ENCODE measurements at places on chromosomes 16 and 17.

- peak; percentile 86 for DNase-seq
These were observed 114.1 kb downstream of the PITPNC1 start for GRCh38 chr17:67491009-67491680.

DNA sequence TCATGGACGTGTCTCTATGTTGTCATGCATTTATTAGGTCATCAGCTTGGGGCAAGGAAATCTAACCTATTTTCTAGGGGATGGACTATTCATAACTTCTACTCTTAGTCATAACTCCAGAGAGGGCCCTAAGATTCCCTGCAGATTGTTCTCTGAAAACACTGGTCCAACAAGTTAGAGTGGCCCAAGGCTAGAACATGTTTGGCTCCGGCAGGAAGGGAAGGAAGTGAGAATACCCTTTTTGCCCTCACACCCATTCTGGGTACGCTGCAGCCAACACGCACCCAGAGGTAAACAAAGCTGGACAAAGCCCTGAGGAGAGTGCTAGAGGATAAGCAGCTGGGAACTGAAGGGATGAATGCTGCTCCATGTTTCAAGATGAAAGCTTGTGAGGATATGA is 9.9 kb downstream of the C16orf86 start:
- no peak for DNase-seq

GRCh38 chr17:36131421-36131820 is 27.8 kb downstream of the CCL4 start:
- DNase-seq, result no peak

DNA sequence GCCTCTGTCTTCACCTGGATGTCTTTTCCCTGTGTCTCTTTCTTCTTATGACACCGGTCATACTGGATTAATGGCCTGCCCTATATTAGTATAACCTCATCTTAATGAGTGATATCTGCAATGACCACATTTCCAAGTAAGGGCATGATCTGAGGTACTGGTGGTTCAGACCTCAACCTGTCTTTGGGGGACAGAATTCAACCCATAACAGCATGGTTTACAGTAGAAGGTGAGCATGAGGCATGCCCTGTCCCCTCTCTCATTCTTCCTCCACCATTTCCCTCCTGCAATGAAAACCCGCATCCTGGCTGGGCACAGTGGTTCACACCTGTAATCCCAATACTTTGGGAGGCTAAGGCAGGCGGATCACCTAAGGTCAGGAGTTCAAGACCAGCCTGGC is 2.8 kb upstream of the RAB37 start:
- DNase-seq, result no peak

DNA sequence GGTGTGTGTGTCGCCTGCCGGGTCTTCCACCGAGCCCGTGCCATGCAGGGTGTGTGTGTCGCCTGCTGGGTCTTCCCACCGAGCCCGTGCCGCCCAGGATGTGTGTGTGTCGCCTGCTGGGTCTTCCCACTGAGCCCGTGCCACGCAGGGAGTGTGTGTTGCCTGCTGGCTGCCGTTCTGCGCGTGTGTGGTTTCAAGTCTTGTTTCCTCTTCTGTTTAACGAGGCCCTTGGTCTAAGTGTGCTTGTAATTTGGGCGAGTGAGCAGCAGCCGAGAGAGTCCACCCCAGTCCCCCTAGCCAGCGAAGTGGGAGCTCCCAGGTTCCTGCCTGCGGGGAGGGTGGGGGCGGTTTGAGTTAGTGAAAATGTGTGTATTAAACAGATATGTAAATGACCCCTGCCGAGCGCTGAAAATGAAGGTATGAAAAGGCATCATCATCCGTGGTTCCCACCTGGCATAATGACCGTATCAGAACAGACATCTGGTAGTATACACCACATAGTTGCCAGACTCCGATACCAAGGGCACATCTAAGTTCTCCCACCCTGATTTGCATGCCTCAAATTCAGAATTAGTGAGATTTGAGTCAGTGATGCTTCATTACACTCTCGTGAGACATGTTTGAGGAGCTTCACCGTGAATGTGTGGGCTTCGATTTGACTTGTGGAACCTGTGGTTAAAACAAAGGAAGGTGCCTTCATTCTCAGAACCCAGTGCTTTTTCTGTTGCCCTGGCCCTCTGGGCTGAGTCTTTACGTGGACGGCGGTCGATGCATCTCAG is 114.5 kb upstream of the CHMP6 start:
- no peak for DNase-seq

GRCh38 chr17:21495281-21495680 is 119.1 kb downstream of the KCNJ12 start:
- DNase-seq, result no peak
